Mucosa of gallbladder (tissue), 1 donor: ENCODE measurements at places on chromosomes 7 and 10. TPM values are rescaled to one million over a fixed set of nuclear protein-coding genes. Genes with fewer than 3 reads are reported as not detected.

Gene CCDC3
- 304 TPM for total RNA-seq

Gene CRPPA
- 3.3 TPM for total RNA-seq

Gene SH2D4B
- total RNA-seq, result not detected

Gene VENTX
- 2.7 TPM for total RNA-seq

Gene SAP25
- 13.3 TPM for total RNA-seq

Gene LRRC17
- total RNA-seq, result 10.6 TPM

Gene IMMP2L
- 19.7 TPM for total RNA-seq
